Osteocyte (in vitro differentiated cells): ENCODE measurements at places on chromosomes 2 and 18. TPM values are rescaled to one million over a fixed set of nuclear protein-coding genes. Genes with fewer than 3 reads are reported as not detected.

The DCDC2C gene
- total RNA-seq, result not detected in 2 replicates

The PLA2R1 gene
- 70.1 and 78.9 TPM in 2 replicates for total RNA-seq

The TRPM8 gene
- not detected in 2 replicates for total RNA-seq

The TTN gene
- total RNA-seq, result 0.10 TPM in 1 of 2 replicates, not detected in the other

The GPR75 gene
- 1.1 and 1.2 TPM in 2 replicates for total RNA-seq

DNA sequence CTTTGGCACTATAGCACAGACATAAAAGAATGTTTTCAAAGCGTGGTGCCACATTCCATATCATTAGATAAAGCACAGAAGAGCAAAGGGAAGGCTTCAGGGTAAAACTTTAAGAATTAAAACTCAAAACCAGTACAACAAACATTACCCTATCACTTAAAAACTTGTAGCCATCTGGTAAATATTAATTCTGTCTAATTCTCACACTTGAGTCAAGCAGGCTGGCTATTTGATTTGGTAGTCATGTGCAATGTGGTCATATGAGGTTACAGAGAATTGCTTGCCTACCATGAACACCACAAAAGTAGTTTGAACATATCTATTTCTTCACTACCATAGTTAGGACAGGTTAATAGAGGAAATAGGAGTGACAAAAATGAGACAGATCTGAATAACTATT lies 244.9 kb downstream of the IRS1 start:
- DNase-seq, result no peak
- peaks cover 42% of the 10 kb centered on the region for H3K4me1 ChIP-seq
- no peaks in the 10 kb centered on the region for H3K36me3 ChIP-seq
- H3K4me3 ChIP-seq, result no peak overlapping the region

DNA sequence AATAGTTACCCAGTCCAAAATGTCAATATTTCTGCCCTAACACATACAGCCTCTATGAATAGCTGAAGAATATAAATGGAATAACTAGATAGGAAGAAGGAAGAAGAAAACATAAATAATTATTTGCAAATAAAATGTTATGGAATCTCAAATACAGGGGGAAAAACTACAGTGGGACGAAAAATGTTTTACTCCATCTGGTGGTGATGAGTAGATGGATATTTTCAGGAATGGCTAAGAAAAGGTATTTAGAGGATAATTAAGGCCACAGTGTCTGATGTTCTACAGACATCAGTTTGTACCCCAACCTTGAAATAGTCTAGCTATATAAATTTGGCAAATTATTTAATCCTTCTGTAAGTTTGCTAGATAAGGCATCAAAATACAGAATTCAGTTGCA lies 178.1 kb upstream of the FSHR start:
- no peak overlapping the region for H3K27ac ChIP-seq
- no peaks in the 10 kb centered on the region for H3K4me1 ChIP-seq
- H3K27me3 ChIP-seq, result peaks cover 4% of the 10 kb centered on the region
- no peaks in the 10 kb centered on the region for H3K36me3 ChIP-seq
- DNase-seq, result no peak

- no peaks in the 10 kb centered on the region for H3K36me3 ChIP-seq
- H3K4me3 ChIP-seq, result no peak overlapping the region
- no peak for DNase-seq
- H3K4me1 ChIP-seq, result peaks cover 47% of the 10 kb centered on the region
- no peaks in the 10 kb centered on the region for H3K27me3 ChIP-seq
- peak overlapping the region; percentile 92 for H3K27ac ChIP-seq
Observed at GRCh38 chr2:20578266-20578894, 72.5 kb downstream of the HS1BP3 start.

DNA sequence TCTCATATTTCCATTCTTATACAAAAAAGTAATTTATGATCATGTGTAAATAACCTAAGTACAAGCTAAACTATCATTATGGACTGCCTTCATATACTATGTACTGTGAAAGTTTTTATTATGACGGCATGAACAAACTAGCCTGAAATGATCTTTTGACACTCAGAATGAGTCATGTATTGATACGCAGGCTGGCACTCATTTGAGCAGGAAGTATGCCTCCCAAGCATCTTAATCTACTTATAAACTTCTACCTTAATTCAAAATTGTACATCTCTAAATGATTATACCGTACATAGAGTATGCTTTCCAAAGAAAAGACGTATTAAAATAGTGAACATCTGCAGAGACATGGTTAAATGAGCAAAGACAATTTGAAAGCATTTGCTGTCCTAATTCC lies 207.1 kb upstream of the SPOPL start:
- H3K27me3 ChIP-seq, result no peaks in the 10 kb centered on the region
- peaks cover 3% of the 10 kb centered on the region for H3K36me3 ChIP-seq
- H3K4me3 ChIP-seq, result no peak overlapping the region

- H3K4me1 ChIP-seq, result no peaks in the 10 kb centered on the region
- H3K27ac ChIP-seq, result no peak overlapping the region
- no peak overlapping the region for H3K4me3 ChIP-seq
- DNase-seq, result no peak
- peaks cover 4% of the 10 kb centered on the region for H3K27me3 ChIP-seq
- no peaks in the 10 kb centered on the region for H3K36me3 ChIP-seq
Observed at GRCh38 chr2:217117523-217117922, 257.7 kb upstream of the TNP1 start.

- no peak overlapping the region for H3K4me3 ChIP-seq
- no peak for DNase-seq
- H3K36me3 ChIP-seq, result no peaks in the 10 kb centered on the region
Observed at GRCh38 chr2:201961401-201961800, 72.3 kb upstream of the FZD7 start.

- peaks cover 2% of the 10 kb centered on the region for H3K4me1 ChIP-seq
- no peak overlapping the region for H3K4me3 ChIP-seq
- H3K27me3 ChIP-seq, result no peaks in the 10 kb centered on the region
- H3K36me3 ChIP-seq, result peaks cover 32% of the 10 kb centered on the region
- H3K27ac ChIP-seq, result no peak overlapping the region
Observed at GRCh38 chr2:117833911-117834310, 19.4 kb downstream of the DDX18 start.

DNA sequence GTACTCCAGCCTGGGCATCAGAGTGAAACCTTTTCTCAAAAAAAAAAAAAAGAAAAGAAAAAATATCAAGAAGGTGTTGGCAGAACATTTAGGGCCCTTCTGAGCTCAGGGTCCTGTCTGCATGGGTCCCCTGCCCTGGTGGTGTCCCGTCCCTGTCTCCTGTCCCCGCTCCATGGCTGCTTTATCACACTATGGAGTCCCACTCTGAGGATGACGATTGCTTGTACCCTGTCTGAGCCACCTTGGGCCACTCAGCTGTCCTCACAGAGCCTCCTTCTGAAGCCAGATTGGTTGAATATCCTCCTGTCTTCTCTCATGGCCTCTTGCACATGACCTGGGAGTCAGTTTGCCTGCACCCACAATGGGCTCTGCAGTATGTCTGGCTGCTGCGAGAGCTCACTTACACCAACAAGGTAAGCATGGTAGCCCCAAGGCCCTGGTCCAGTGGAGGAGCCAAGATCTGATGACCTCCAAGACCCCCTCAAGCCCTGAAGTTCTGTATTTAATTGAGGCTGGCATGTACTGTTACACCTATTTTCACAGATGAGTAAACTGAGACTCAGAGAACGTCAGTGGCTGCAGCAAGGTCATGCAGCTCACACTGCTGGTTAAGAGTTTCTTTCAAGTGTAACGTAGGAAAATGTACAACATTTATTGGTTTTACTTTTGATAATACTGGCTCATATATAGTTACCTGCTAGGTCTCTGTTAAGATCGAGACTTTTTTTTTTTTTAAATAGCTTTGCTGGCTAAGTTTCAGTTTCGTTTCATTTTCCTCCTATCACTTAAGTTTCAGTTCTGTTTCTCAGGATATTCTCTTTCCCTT lies 16.9 kb upstream of the ZCCHC2 start:
- no peak for DNase-seq
- peaks cover 7% of the 10 kb centered on the region for H3K4me1 ChIP-seq
- peaks cover 13% of the 10 kb centered on the region for H3K27me3 ChIP-seq
- no peak overlapping the region for H3K27ac ChIP-seq
- no peaks in the 10 kb centered on the region for H3K36me3 ChIP-seq

DNA sequence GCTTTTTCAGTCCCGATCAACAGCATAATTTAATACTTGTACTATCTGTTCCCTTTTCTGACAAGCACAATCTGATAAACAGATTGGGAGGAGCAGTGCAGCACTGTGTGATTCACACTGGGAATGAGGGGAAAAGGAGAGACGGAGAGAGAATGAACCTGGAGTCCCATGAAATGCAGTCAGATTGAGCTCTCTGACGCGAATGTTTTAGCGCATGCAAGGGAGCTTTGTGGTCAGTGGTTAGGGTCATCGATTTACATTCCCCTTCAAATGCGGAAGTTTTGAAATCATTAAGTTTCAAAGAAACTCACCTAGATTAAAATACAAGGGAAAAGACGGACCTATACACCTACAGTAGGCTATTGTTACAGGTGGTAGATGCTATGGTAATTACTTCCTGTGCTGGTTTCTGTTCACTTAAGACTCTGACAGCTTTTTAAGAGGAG lies 99.6 kb downstream of the KCTD1 start:
- H3K27me3 ChIP-seq, result peaks cover 3% of the 10 kb centered on the region
- DNase-seq, result no peak
- no peak overlapping the region for H3K27ac ChIP-seq
- no peaks in the 10 kb centered on the region for H3K4me1 ChIP-seq

DNA sequence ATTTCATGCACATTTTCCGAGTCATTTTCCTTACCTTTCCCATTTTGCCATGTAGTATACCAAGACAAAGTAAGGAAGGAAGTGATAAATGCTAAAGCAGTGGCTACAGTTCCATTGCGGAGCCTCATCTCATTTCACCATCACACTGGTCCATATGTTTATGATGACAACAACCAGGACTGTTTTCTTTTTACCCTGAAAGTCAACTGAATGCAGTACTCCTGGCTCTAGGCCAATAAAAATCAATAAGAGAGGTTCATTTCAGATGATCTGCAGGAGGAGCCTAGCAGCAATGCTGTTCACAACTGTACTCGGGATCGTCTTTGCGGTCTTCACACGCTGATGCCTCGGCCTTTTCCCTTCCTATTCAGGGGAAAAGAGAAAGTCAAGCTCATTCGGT lies 4.7 kb downstream of the MGAT4A start:
- H3K36me3 ChIP-seq, result no peaks in the 10 kb centered on the region
- peaks cover 72% of the 10 kb centered on the region for H3K27me3 ChIP-seq
- H3K4me3 ChIP-seq, result no peak overlapping the region
- DNase-seq, result no peak

- DNase-seq, result no peak
- H3K4me3 ChIP-seq, result no peak overlapping the region
- no peaks in the 10 kb centered on the region for H3K4me1 ChIP-seq
- no peaks in the 10 kb centered on the region for H3K36me3 ChIP-seq
- H3K27me3 ChIP-seq, result no peaks in the 10 kb centered on the region
- H3K27ac ChIP-seq, result no peak overlapping the region
Observed at GRCh38 chr2:226086190-226086589, 686.7 kb downstream of the NYAP2 start.

DNA sequence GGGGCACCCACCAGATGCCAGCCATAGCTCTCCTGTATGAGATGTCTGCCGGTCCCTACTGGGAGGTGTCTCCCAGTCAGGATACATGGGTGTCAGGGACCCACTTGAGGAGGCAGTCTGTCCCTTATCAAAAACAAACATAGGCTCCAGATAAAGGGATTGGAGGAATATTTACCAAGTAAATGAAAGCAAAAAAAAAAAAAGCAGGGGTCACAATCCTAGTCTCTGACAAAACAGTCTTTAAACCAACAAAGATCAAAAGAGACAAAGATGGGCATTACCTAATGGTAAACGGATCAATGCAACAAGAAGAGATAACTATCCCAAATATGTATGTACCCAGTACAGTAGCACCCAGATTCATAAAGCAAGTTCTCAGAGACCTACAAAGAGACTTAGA lies 640.0 kb upstream of the LRRTM4 start:
- H3K27me3 ChIP-seq, result no peaks in the 10 kb centered on the region
- no peaks in the 10 kb centered on the region for H3K36me3 ChIP-seq
- H3K27ac ChIP-seq, result no peak overlapping the region
- no peak for DNase-seq

GRCh38 chr18:3057526-3057925 lies 44.6 kb upstream of the LPIN2 start:
- DNase-seq, result no peak
- peaks cover 3% of the 10 kb centered on the region for H3K4me1 ChIP-seq
- no peak overlapping the region for H3K27ac ChIP-seq
- peaks cover 4% of the 10 kb centered on the region for H3K27me3 ChIP-seq

GRCh38 chr18:76495435-76496193 lies 572 bp upstream of the ZNF516 start:
- peaks cover 14% of the 10 kb centered on the region for H3K4me1 ChIP-seq
- H3K4me3 ChIP-seq, result peak overlapping the region; percentile 81
- no peaks in the 10 kb centered on the region for H3K36me3 ChIP-seq
- H3K27ac ChIP-seq, result peak overlapping the region; percentile 69

DNA sequence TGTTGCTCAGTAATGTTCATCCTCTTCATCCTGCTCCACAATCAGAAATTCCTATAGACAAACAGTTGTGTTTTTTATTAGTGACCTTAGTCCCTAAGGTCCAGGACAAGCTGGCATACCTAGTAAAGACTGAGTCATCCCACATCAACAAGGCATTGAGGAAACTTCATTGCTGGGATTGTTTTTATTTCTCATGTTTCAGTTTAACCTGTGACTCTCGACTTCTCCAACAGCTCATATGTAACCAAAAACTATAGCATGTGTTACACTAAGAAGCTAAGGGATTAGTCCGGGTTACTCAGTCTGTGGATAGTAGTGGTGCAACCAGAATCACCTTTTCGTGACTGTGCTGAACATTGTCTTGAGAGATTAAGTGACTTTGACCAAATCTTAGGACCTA lies 292.1 kb downstream of the RDH14 start:
- no peaks in the 10 kb centered on the region for H3K27me3 ChIP-seq
- no peak overlapping the region for H3K27ac ChIP-seq
- no peak overlapping the region for H3K4me3 ChIP-seq

DNA sequence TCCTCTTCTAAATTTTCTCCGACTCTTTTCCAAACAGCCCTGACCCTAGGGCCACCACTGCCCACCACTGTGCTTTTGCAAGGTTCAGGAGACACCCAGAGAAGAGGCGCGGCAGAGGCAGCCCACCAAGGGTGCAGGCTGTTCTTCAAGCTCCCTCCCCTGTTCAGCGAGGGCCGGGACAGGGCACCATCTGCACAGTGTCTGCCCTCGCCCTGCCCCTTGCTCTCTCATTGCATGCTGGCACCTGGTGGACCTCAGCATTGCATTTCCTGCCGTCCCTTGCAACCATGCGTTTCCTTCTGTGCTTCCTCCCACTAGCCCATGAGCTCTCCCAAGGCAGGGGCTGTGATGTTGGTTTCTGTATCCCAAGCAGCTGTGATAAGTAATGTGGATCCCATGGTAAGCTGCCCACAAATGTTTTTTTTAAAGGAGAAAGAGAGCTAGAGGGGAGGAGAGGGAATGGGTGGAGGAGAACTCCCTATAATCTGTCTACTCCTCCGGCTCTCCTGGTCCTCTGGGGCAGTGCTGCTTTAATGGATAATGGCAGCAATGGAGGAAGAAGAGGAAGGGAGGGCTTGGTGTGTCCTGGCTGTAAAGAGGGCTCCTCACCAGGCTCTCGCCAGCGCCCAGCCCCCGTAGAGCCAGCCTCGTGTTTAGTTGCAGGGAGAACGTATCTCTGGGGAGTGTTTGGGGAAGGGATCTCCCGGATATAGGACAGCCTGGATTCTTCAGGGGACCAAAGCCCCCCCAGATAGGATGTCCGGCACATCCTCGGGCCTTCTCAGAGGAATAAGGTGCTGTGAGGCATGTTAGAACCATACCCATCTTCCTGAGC lies 15.6 kb upstream of the YWHAQ start:
- H3K36me3 ChIP-seq, result no peaks in the 10 kb centered on the region
- H3K4me1 ChIP-seq, result peaks cover 15% of the 10 kb centered on the region
- no peak overlapping the region for H3K27ac ChIP-seq
- H3K4me3 ChIP-seq, result no peak overlapping the region
- peaks cover 10% of the 10 kb centered on the region for H3K27me3 ChIP-seq
- no peak for DNase-seq

GRCh38 chr2:3046170-3046865 lies 331.3 kb downstream of the EIPR1 start:
- no peak overlapping the region for H3K4me3 ChIP-seq
- peaks cover 10% of the 10 kb centered on the region for H3K4me1 ChIP-seq
- no peak overlapping the region for H3K27ac ChIP-seq
- peak; percentile 82 for DNase-seq
- H3K36me3 ChIP-seq, result no peaks in the 10 kb centered on the region
